ENCODE measurements at places on chromosomes 3 and 15. TPM values are rescaled to one million over a fixed set of nuclear protein-coding genes. Genes with fewer than 3 reads are reported as not detected.

DNA sequence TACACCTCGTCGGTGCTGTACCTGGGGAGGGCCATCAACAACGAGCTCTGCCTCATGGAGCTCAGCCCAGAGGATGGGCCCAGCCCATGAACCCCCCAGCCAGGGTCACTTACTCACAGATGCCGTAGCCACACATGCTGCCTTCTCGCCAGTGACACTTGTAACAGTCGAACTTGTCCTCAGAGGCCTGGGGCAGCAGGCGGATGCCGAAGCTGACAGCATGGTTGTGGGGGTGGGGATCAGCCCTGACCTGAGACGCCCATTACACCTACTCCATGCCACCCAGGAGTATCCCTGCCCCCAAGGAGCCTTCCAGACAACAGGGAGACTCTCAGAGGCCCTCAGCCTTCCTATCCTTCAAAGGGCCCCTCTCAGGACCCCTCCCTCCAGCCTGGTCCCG, 12.1 kb downstream of the ALS2CL start:
- DNase-seq, result no peak

DNA sequence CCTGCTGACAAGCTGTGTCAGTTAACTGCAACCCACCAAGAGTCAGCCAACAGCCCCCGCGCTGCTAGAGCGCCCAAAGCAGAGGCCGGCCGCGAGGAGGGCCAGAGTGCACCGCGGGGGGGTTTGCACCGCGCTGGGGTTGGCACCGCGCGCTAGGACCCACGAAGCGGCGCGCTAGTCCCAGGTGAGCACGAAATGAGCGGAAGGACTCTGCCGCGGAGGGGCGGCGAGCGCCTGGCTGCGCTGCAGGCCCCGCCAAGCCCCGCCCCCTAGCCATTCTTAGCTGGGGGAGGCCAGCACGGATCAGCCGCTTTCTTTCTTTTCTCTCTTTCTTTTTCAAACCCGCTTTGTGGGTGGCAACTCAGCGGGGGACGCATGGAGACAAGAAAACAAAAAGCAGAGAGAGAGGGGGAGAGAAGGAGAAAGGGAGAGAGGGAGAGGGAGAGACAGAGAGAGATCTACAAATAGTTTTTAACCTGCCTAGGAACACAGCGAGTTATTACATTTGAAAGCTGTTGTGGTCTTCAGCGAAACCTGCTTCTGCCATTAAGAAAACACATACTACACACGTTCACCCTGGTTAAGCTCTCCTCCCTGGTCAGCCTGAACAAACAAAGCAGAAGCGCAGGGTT, 6.9 kb upstream of the FOXB1 start:
- peak; percentile 38 for DNase-seq

DNA sequence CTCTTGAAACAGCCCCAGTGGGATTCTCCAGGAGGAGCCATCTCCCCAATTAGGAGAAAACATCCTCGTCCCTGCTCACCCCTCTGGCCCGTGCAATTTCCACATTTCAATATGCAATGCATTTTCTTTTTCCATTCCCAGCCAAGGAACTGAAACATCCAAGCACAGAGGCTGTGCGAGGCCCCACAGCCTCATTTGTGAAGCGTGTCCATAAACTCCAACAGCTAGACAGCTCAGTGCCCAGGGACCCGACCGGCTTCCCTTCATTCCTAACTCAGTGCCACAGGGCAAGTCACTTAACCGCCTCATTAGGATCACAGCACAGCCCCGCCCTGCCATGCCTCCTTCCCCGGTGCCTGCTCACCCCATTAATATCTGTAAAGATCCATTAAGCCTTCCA, 204.2 kb upstream of the IGF1R start:
- DNase-seq, result no peak

- DNase-seq, result no peak
Measured at GRCh38 chr3:62098646-62099365, 274.5 kb downstream of the FEZF2 start.

The HIGD2B gene
- total RNA-seq, result not detected

The RHOV gene
- 0.83 TPM for total RNA-seq

The GOLGA6L4 gene
- total RNA-seq, result 1.2 TPM
